ENCODE measurements at places on chromosomes 2 and 18.

DNA sequence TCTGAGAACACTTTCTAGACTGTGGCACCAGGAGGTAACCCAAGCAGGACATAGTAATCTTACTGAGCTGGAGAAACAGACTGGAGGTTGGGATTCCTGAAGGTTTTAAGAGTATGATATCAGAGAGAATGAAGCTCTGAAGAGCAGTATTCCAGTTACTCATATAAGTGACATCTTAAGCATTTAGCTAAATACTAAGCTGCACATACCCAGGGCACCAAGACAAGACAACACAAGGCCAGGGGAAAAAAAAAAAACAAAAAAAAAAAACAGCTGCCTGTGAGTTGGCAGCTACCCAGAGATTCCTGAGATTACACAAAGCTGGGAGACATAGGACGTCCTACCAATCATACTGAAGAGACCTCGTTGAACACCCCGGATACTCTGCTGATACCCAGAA lies 175.8 kb downstream of the SRBD1 start:
- peak; percentile 91 for DNase-seq

GRCh38 chr2:50388324-50388723 lies 643.6 kb downstream of the NRXN1 start:
- no peak for DNase-seq

DNA sequence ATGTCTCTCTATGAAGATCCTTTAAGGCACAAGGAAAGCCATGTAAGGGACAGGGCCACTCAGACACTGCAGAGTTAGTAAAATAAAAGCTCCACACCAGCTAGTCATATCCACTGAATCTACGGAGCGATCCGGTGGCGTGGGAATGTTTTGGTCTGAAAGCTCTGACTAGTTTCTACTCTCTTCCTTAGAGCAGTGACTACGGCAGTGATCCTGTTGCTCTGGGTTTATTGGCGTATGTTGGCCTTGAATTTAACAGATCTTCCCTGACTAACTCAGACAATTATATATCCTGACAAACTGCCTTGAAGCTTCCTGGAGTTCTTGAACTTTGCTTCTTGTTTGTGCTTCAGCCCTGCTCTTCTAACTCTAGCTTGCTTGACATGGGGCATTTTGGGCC lies 115.3 kb upstream of the FZD5 start:
- DNase-seq: no peak

DNA sequence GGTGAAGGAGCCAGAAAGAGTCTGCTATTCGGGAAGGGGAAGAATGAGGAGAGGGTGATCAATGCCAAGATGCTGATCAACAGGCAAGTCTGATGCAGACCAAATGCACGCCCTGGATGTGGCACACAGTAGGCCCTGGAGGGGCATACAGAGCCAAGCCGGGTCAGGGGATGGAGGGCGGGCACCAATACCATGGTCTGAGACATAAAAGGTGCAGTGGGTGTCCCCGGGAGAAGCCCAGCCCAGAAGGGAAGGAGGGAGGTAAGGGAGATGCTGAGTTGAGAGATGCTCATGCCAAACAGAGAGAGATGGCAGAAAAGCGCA lies 66.6 kb upstream of the ID2 start:
- DNase-seq: no peak

- DNase-seq: no peak
These were observed 9.4 kb upstream of the CXCR4 start for GRCh38 chr2:136127356-136127755.

- DNase-seq: no peak
These were observed 830 bp downstream of the CYB5A start for GRCh38 chr18:74290794-74291471.

DNA sequence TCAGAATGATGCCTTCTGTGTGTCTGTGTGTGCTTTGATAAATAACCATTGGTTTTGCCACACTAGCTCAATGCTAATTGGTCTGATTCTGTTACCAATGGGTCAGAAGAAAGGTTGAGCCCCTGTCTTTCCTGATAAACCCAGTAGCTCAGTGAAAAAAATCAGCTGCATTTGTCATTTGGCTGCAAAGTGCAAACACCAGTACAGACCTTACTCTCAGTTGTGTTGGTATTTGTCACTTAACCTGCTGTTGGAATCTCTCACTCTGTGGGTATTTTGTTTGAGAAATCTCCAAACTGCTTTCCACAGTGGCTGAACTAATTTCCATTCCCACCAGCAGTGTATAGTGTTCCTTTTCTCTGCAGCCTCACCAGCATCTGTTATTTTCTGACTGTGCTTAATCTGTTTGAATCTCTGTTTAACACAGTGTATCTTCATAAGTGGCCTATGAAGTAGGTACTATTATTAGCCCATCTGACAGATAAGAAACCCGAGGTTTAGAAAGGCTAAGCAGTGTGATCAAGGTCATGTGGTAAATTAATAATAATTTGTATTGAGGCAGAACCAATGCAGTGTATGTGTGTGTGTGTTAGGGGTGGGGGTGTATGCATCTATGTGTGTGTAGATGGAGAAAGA lies 26.7 kb downstream of the LIMS1 start:
- DNase-seq: no peak

DNA sequence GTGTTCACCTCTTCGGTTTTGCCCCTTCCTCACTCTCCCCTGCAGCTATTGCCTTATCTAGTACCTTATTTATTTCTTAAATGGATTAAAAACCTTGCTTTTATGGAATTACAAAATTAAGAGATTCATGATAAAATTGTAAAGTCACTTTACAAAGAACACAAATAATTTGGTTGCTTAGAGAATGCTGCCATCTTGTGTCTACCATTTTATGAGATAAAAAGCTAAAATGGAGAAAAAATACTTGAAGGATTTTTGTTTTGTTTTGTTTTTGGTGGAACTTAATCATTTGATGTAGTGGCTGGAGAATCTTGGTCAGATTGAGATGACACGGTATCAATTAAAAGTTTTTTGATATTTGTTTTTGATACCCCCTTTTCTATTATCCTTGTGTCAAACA lies 69.6 kb downstream of the R3HDM1 start:
- DNase-seq: peak; percentile 16

GRCh38 chr2:241788572-241788971 lies 11.9 kb downstream of the GAL3ST2 start:
- DNase-seq: no peak

- no peak for DNase-seq
These were observed 76.6 kb upstream of the CAPN13 start for GRCh38 chr2:30883822-30884221.

DNA sequence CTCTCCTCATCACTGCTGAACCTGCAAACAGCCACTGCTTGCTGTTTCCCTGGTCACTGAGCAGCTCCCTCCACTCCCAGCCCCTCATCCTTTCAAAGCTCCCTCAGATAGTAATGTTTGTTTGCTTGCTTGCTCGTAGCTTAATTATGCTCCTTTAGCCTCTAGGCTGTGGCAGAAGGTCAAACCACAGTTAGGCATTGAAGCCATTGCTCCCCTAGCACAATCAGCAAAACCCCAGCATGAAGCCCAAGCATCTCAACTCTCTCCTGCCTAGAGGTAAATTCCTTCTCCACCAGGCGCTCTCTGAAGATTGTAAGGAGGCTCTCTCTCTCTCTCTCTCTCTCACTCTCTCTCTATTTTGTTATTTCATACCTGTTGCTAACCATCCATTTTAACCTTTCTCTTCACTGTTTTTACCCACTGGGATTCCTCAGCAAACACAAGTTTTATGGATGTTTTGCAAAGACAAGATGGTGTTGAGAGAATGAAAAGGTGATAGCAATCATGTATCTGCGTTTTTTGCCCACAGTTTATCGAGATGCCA lies 135.9 kb upstream of the HNRNPA3 start:
- DNase-seq: no peak

DNA sequence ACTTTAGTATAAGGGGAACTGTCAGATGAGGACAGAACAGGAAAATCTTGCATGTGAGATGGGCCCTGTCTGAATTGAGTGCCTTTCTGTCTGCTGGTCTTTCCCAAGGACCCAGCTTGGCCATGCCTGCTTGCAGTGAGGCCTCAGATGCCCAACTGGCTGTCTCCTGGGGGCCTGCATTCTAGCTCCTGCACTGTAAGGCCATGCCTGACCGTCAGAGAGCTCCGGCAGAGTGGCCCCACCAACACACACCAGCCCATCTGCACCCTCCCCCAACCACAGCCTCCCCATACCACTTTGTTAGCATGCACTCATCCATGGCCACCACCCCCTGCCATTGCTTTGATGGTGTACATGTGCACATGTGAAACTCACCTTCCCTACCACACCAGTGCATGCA lies 190.4 kb upstream of the RPRM start:
- no peak for DNase-seq

- DNase-seq: no peak
These were observed 92.7 kb downstream of the VWC2L start for GRCh38 chr2:214503568-214503967.

GRCh38 chr2:58239243-58239925 lies 1.7 kb downstream of the FANCL start:
- DNase-seq: no peak

DNA sequence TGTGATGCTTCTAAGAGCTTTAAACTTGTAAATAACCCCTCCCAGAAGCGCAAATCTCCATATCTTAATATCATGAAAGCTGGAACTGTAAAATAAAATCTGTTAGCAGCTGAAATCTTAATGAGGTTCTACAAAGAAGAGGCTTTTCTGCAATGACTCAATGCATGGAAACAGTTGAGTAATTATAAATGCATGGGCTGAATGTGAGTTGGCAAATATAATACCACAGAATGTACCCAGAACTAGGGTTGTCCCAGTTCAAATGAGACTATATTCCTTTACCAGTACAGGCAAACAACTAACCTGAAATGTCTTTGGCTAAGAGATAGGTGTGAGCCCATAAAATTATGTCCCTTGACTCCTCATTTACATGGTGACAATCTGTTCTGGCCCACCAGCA lies 52.9 kb downstream of the SATB2 start:
- peak; percentile 61 for DNase-seq

DNA sequence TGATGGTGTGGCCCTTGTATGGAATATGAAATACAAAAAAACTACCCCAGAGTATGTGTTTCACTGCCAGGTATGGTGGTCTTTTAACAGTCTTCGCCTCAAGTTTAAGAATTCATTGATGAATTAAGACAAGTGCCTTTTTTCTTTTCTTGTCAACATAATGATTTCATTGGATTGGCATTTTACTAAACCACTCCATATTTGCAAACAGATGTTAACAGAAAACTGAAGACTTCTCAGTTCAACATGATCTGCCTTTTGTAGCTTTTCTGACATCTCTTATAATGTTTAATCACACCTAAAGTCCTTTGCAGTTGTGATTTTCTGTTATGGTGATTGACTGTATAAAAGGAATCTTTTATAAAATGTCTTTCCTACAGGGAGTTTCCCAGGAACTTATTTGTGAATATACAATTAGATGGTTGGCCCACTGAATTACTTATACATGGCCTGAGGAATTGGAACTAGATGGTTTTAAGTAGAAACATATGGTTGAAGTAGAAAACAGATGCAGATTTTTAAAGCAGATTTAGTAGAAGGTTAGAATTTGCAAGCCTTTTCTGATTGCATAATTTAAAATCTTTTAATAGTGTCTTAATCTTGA lies 39.7 kb downstream of the DYNC1I2 start:
- DNase-seq: peak; percentile 35

DNA sequence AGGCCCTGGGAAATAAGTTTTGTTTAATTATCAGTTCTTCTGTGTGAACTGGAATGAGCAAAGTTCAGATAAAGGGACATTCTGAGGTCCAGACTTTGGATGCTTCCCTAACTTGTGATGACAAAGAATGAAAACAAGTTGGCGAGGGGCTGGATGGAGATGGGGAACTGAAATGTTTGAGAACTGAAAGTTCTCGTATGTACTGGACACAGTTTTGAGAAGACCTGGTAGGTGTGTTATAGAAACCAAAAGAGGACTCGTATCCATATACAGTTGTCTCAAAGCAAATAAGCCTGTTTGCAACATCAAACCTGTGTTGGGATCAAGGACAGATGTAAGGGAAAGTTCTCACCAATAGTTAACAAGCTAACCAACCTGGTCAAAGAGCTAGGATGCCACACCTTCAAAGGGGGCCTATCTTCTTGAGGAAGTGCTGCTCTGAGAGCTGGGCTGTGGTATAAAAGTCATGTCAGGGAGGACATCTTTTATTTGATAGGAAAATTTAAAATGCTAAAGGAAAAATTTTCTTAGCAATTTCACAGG lies at the start of gene UPP2:
UPP2 (plus strand) TSS at position 493 of the 543 bp plus-strand sequence. CDS start 188 bp downstream, outside the sequence.
- no peak for DNase-seq

GRCh38 chr18:69397096-69397495 lies 3.6 kb upstream of the DOK6 start:
- peak; percentile 41 for DNase-seq

DNA sequence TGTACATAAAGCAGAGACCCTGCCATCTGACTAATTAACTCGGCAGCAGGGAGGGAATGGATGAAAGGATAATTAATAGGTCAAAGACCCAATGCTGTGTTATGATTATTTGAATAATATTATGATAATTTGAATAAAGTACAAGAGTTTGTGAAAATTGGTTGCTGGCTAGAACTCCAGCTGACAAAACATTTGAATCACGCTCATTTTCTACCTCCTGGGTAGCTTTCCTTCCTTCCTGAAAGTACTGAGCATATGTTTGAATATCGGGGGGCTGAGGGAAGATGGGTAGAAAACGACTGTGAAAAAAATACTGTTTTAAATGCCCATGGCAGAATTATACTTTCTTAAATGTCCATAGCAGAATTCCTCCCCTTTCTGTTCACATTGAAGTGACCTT lies 243.6 kb upstream of the RBMS1 start:
- DNase-seq: no peak

DNA sequence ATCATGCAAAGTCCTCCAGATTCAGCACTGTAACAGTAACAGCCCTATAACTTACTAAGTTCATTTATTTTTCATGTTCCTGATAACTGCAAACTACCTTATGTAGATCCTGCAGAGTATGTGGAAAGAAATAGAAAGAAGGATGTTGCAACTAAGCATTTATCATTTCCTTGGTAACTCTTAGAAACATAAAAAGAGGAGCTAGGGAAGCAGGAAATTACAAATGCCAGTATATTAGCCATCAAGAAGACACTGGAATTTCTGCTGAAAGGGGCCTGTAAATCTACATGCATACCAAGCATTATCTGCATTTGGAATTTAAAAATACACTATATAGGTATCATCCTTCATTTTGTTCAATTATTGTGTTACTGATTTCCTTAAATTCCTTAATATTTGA lies 66.8 kb downstream of the PDE11A start:
- peak; percentile 71 for DNase-seq

GRCh38 chr2:218229239-218229638 lies 12.2 kb downstream of the ARPC2 start:
- DNase-seq: peak; percentile 88

DNA sequence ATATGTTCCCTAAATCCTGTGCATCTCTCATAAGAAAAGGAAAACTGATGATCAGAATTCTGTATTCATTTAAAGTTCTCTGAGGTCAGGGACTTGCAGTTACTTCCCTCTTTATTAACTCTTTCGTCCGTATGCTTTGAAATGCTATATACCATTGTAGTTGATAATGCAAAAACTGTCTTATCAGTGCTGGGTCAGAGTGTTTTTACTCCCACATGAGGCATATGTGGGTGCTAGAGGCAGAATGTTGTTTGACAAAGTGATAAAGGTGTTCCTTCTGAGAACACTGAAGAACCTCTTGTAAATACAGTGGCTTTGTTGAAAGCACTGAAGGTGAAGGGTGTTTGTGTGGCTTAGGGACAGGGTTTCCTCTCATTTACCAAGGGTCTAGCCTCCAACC lies 136.5 kb upstream of the NFATC1 start:
- DNase-seq: no peak

GRCh38 chr2:122193622-122194021 lies 438.2 kb downstream of the TSN start:
- no peak for DNase-seq
